Suprapubic skin (tissue), 4 donors: ENCODE measurements at places on chromosomes 1 and 21. TPM values are rescaled to one million over a fixed set of nuclear protein-coding genes. Genes with fewer than 3 reads are reported as not detected.

The MPZL1 gene
- total RNA-seq = 39.9 TPM

The PTP4A2 gene
- total RNA-seq = 147 TPM

The CD48 gene
- 0.60 TPM for total RNA-seq

The XCL1 gene
- not detected for total RNA-seq

The SV2A gene
- total RNA-seq = 0.49 TPM

The DYNLT4 gene
- total RNA-seq = not detected

- no peak for DNase-seq
Observed at GRCh38 chr1:178749581-178750166, 24.6 kb downstream of the RALGPS2 start.

DNA sequence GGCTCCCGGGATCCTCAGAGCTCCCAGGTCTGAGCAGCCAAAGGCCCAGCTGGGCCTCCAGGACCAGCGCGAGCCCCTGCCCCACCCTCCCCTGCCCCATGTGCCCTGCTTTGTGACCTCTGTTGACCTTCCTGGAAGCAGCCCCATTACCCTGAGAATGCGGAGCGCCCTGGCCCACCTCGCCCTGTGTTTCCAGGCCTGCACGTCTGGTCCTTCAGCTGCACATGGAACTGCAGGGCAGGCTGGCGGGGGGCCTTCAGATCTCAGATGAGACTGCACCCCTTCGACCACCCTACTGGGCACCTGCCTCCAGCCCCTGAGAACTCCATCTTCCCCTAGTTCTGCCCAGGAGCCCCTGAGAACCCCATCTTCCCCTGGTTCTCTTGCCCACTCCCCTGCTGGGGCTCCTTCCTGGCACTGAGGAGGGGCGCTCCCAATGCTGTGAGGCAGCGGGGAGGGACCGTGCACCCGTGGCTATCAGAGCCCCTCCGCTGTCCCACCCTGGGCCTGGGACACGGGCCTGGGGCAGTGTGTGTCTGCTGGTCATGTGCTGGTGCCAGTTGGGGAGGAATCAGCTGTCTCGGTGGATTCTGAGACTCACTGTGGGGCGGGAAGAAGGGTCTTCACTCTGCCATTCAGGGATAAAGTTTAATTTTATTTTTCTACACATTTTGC lies 25.1 kb downstream of the TMEM201 start:
- no peak for DNase-seq

GRCh38 chr1:201140235-201140940 lies 13.4 kb upstream of the ASCL5 start:
- peak; percentile 70 for DNase-seq

GRCh38 chr1:119953266-119953998 lies 57.1 kb upstream of the ADAM30 start:
- DNase-seq = no peak

- DNase-seq = no peak
Observed at GRCh38 chr1:220818421-220819173, 31.9 kb downstream of the MTARC1 start.

GRCh38 chr1:26700711-26701110 lies 4.9 kb downstream of the ARID1A start:
- DNase-seq = no peak

DNA sequence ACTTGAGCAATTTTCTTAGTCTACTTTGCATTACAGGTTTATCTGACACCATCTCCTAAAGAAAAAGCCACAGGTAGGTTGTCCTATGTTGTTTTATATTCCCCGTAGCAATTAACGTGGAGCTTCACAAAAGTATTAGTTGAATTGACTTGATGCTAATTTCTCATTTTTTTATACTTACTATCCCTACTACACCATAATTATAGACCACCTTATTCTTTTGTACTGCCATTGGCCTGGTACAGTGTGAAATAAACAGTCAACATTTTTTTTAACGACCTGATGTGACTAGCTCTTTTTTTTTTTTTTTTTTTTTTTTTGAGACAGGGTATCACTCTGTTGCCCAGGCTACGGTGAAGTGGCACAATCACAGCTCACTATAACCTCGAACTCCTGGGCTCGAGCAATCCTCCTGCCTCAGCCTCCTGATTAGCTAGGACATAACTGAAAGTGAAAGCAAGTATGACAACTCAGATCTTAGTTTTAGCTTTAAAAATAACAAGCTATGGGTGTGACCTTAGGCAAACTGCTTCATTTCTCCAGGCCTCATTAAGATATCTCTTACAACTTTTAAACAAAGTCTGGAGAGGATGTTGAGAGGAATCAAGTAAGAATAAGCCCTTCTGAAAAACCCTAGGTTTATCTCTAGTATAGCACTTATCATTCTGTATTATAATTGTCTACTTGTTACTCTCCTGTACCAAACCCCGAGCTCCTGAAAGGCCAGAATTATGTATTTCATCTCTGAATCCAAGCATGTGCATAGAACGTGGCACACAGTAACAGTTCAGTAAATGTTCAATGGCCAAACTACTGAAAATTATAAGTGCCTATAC lies 49.5 kb downstream of the LUZP1 start:
- no peak for DNase-seq

- peak; percentile 71 for DNase-seq
Observed at GRCh38 chr21:36297938-36298572, 21.9 kb upstream of the MORC3 start.

DNA sequence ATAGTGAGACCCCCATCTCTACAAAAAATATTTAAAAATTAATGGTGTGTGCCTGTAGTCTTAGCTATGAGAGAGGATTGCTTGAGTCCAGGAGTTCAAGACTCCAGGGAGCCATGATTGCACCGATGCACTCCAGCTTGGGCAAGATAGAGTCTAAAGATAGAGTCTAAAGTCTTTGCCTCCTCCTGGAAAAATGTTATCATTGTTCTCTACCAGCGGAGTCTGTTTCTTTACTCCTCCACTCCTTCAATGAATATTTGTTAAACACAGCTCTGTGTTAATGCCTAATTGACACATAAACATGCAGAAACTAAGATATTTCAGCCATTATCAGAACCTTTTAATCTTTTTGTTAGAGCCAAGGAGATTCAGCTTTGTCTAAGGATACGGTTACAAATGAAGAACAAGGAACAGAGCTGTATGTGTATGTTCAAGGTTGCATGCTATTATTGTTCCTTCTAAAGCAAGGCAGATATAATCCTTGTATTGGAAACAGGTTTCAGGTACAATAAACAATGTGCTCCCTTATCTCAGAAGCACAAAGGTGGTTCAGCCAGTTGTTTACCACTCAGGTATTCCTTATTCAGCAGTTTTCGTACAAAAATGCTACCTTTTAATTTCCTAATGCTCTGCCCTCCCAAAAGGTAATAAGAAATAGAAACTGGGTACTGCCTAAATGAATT lies 15.4 kb downstream of the OVAAL start:
- no peak for DNase-seq

- DNase-seq = no peak
Observed at GRCh38 chr1:108858230-108858950, 1.5 kb upstream of the AKNAD1 start.

DNA sequence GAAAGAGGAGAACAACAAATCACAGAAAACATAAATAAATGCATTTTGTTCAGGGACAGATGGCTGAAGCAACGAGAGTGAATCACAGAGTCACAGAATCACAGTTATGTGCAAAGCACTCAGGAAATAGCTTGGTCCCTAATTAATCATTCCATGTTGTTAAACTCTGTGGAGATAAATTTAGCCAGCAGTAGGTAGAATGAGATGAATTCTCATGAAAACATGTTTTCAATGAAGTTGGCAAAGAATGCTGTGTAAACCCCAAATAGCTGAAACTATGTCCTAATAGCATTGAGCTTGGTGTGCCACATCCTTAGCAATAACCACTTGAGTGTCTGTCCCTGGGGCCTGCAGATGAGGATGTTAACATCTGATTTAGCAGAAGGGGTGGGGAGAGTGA lies 20.4 kb downstream of the LEPR start:
- DNase-seq = no peak

DNA sequence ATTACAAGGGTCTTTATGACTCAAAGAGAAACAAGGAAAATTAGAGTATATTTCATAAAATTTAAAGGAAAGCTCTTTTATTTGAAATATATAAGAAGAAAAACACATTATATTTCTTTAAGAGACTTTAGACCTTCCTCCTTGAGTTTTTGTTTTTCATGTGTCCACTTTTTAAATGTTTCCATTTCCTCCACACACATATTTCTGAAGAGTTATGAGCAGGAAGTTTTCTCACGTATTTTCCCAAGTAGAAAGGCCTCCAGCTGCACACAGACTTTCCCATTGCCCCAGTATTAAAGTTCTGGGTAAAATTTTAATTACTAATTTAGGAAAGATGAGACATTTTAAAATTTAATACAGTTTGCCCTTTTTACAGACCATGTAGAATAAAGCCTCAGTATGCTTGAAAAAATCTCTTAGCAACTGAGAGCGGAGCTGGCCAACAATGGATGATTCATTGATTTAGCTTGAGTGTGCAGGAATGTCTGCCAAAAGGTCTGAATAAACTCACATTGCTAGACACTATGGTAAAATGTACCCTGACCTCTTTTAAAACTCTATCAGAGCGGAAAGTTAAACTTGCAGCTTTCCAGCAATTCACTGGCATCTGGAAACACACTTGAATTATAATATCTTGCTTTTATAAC lies 57.9 kb downstream of the DDAH1 start:
- DNase-seq = no peak

GRCh38 chr21:31524140-31524539 lies 135.4 kb upstream of the SOD1 start:
- no peak for DNase-seq

DNA sequence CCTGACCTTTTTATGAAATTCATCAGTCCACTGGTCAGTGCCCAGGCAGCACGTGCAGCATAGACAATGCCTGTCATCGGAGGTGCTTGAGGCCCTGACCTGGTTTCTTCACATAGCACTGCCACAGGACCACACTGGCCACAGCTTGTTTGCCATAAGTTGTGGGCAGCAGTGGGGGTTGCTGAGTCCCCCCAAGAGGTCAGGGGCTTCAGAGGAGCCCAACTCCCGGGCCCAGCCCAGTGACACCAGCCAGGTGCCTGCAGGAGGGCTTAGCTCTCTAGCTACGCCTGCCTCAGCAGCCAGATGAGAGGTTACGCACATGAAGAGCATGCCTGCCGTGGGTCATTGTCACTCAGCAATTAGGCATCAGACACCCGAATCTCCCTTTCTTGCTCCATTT lies 41.6 kb downstream of the UBASH3A start:
- no peak for DNase-seq

DNA sequence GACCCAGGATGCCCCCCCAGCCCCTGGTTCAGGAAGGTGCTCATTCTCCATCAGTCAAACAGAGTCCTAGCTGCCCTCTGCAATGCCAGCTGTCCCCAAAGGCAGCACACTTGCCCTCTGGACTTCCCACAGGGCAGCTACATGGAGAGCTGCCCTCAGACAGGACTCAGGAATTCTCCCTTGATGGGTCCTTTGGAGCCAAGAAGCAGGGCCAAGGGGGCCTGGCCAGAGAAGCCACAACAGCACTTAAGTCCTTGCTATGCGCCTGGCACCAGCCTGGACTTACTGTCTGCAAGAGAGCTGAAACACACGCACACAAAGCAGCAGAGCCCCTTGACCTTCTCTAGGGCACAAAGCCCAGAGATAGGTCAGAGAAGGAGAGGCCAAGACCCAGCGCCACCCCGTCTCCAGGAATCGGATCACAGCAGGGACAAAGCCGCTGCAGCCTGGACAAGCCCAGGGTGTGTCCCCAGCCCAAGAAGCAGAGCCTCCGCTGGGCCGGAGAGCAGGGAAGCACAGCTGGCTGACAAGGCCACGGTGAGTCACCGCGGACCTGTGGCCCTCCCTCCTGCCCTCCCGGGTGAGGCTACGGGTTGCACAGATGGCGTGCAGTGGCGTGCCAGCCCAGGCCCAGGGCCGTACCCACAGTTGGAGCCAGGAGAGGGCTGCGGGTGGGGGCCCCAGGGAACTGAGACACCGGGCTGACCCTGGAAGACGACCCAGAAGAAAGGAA lies 1.7 kb downstream of the WNT9A start:
- peak; percentile 83 for DNase-seq

DNA sequence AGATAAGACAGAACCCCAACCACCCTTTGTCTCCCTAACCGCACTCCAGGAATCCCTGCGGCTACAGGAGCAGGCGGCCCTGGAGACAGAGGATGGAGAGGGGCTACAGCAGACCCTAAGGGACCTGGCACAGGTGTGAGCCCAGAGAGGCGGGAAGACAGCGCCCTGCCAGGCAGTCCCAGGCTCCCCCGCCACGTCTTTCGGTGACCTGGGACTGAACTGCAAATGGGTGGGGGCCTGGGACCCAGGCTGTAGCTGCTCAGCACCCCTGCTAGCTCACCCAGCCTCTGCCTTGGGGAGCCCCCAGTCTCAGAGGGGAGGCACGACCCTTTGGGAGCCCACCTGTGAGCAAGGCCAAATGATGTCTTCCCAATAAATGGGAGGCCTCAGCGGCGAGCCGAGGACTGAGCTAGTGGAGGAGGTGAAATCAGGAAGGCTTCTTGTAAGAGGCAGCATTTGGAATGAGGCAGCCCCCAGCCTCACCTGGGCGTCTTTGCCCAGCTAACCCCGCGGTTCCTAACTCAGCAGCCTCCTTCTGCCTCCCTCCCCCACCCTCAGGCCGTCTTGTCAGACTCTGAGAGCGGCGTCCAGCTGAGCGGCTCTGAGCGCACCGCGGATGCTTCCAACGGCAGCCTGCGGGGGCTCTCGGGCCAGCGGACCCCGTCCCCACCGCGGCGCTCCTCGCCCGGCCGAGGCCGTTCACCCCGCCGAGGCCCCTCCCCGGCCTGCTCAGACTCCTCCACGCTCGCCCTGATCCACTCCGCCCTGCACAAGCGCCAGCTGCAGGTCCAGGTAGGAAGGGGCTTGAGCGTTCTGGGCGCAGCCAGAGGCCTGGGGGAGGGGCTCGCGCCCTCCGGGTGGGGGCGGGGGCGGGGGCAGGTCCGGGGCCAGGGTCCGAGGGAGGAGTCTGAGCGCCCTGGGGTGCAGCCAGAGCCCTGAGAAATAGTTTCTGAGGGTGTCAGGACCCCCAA lies 16.9 kb downstream of the CROCC start:
- no peak for DNase-seq

DNA sequence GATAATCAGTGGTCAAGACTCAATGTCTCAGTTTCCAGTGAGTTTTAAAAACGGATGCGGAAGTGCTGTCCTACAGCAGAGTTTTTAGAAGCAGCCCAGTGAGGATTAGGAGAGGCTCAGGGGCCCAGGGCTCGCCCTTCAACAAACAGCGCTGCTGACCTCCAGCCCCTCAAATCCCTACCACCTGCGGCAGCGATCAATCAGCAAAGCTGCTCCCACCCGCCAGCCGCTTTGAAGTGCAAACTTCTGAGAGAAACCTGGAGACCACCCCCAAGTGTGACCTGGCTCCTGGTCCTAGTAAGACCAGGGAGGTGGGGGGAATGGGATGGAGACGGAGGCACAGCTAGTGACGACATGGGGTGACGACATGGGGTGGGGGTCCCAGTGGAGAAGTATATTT lies 14.4 kb downstream of the ZBTB17 start:
- peak; percentile 31 for DNase-seq

- no peak for DNase-seq
Observed at GRCh38 chr1:164688791-164689190, 129.8 kb downstream of the PBX1 start.

- no peak for DNase-seq
Observed at GRCh38 chr1:204871405-204872037, 859 bp downstream of the NFASC start.
